Placental epithelial cell (primary cell): ENCODE measurements at places on chromosomes 1 and 21. TPM values are rescaled to one million over a fixed set of nuclear protein-coding genes. Genes with fewer than 3 reads are reported as not detected.

The FAM3B gene
- not detected in 2 replicates for total RNA-seq

The MATN1 gene
- total RNA-seq: 0.79 TPM in 1 of 2 replicates, not detected in the other

The CYYR1 gene
- 0.11 and 0.39 TPM in 2 replicates for total RNA-seq

The DCDC2B gene
- total RNA-seq: not detected in 2 replicates

The TCHH gene
- 0.11 and 0.39 TPM in 2 replicates for total RNA-seq

The ALX3 gene
- not detected in 2 replicates for total RNA-seq

The PDXK gene
- 95.4 and 258 TPM in 2 replicates for total RNA-seq

The KCNJ15 gene
- total RNA-seq: 7.1 and 88.5 TPM in 2 replicates

The LORICRIN gene
- total RNA-seq: not detected in 2 replicates

The CTTNBP2NL gene
- 13.3 and 21.3 TPM in 2 replicates for total RNA-seq

The EPS15 gene
- total RNA-seq: 55.0 and 83.3 TPM in 2 replicates

The LCE2A gene
- 0.79 TPM in 1 of 2 replicates, not detected in the other for total RNA-seq

The GGPS1 gene
- total RNA-seq: 22.4 and 32.4 TPM in 2 replicates

The MARK1 gene
- under 0.01 TPM in 2 replicates for total RNA-seq

The RGS4 gene
- 0.79 and 1.2 TPM in 2 replicates for total RNA-seq

The VHLL gene
- 0.87 TPM in 1 of 2 replicates, not detected in the other for total RNA-seq

The TNFSF18 gene
- total RNA-seq: not detected in 2 replicates

The CFHR5 gene
- not detected in 2 replicates for total RNA-seq

The CLDN17 gene
- not detected in 2 replicates for total RNA-seq

The FCRLB gene
- 0.79 and 1.1 TPM in 2 replicates for total RNA-seq

The RHBG gene
- 0.39 TPM in 1 of 2 replicates, not detected in the other for total RNA-seq

The FCRL5 gene
- not detected in 2 replicates for total RNA-seq

The S100A7 gene
- not detected in 2 replicates for total RNA-seq

The CD1E gene
- total RNA-seq: not detected in 2 replicates

The RPE65 gene
- not detected in 2 replicates for total RNA-seq

The SLC27A3 gene
- 23.9 and 24.5 TPM in 2 replicates for total RNA-seq

The OR2L13 gene
- total RNA-seq: not detected in 2 replicates

The VCAM1 gene
- total RNA-seq: 0.79 TPM in 1 of 2 replicates, not detected in the other

The RGS8 gene
- total RNA-seq: not detected in 2 replicates

The PGBD5 gene
- total RNA-seq: 0.11 and 0.79 TPM in 2 replicates

The ZSWIM5 gene
- total RNA-seq: under 0.01 TPM in 1 of 2 replicates, not detected in the other

The VWA1 gene
- total RNA-seq: 46.0 and 64.8 TPM in 2 replicates

The C1QA gene
- not detected in 2 replicates for total RNA-seq

The DMBX1 gene
- total RNA-seq: not detected in 2 replicates

The UTP11 gene
- 16.9 and 33.0 TPM in 2 replicates for total RNA-seq

The IQGAP3 gene
- 4.3 and 18.7 TPM in 2 replicates for total RNA-seq

The C1orf53 gene
- total RNA-seq: 10.6 and 18.7 TPM in 2 replicates

The SMIM1 gene
- total RNA-seq: 4.7 and 8.6 TPM in 2 replicates

The SELP gene
- not detected in 2 replicates for total RNA-seq

The CFHR1 gene
- not detected in 2 replicates for total RNA-seq

The RORC gene
- not detected in 2 replicates for total RNA-seq

The FHAD1 gene
- total RNA-seq: not detected in 2 replicates

The AQP10 gene
- total RNA-seq: not detected in 2 replicates

The KCNAB2 gene
- total RNA-seq: 1.1 and 2.7 TPM in 2 replicates

The KCNE1 gene
- total RNA-seq: under 0.01 TPM in 1 of 2 replicates, not detected in the other

The NR0B2 gene
- not detected in 2 replicates for total RNA-seq

The SPRR1A gene
- total RNA-seq: not detected in 2 replicates
